ENCODE measurements at places on chromosomes 5 and 9.

DNA sequence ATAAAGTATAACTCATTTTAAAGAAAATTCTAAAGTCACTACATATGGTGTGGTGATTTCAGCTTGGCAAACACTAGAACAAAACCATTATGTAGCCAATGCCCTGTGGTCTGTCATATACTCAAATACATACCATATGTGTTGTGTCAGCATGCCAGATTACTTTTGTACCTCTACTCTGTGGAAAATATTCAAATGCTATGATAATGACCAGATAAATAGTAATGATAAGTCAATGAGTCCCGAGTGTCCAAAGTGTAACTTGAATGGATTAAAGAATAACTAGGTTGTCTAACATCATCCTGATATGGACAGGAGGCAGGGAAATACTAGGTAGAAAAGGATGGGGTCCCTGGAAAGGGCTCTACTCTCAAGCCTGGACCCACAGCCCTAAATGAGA is 58.0 kb upstream of the IL6ST start:
- DNase-seq: no peak

- DNase-seq: no peak
Measured at GRCh38 chr9:5873439-5873838, 17.2 kb upstream of the MLANA start.

GRCh38 chr5:122902263-122902662 is 56.9 kb downstream of the SNX24 start:
- no peak for DNase-seq

- peak; percentile 78 for DNase-seq
Measured at GRCh38 chr5:79020861-79021561, 35.9 kb upstream of the ARSB start.

GRCh38 chr5:153610009-153610408 is 119.5 kb downstream of the GRIA1 start:
- DNase-seq: no peak

DNA sequence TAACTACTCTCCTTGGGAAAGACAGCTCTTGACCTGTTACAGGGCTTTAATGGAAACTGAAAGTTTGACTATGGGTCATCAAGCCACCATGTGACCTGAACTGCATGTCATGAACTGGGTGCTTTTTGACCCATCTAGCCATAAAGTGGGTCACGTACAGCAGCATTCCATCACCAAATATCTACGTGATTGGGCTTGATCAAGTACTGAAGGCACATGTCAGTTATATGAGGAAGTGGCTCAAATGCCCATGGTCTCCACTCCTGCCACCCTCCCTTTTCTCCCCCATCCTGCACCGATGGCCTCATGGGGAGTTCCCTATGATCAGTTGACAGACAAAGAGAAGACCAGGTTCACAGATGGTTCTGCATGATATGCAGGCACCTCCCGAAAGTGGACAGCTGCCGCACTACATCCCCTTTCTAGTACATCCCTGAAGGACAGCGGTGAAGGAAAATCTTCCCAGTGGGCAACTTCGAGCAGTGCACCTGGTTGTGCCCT is 7.3 kb upstream of the FCN1 start:
- DNase-seq: no peak

DNA sequence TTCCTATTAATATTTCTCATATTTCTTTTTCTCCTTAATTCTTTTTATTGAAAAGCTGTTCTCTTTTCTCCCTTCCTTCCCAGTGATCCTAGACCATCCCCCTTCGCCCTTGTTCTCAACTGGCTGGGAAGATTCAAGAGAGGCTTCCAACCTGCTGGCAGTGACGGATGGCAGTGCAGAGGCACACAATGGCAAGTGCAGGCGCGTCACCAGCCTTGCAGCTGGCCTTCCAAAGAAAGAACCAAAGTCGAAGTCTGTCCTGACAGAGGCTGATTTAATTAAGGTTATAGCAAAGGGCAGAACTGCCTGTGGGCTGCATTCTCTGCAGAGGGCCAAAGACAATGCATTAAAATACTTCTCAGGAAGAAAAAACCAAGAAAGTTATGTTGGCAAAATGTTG is 7.4 kb downstream of the CEMIP2 start:
- peak; percentile 64 for DNase-seq

DNA sequence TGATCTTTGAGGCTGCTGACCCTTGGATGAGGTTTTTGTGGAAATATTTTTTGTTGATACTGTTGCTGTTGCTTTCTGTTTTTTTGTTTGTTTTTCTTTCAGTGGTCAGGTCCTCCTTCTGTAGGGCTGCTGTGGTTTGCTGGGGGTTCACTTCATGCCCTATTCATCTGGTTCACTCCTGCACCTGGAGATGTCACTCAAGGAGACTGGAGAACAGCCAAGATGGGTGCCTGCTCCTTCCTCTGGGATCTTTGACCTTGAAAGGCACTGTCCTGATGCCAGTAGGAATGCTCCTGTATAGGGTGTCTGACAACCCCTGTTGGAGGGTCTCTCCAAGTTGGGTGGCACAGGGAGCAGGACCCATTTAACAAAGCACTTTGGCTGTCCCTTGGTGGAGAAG is 67.0 kb upstream of the ACTBL2 start:
- no peak for DNase-seq

GRCh38 chr9:132571806-132572600 is 10.4 kb upstream of the BARHL1 start:
- DNase-seq: no peak

- peak; percentile 90 for DNase-seq
Measured at GRCh38 chr5:123000731-123001130, 35.8 kb downstream of the PPIC start.

DNA sequence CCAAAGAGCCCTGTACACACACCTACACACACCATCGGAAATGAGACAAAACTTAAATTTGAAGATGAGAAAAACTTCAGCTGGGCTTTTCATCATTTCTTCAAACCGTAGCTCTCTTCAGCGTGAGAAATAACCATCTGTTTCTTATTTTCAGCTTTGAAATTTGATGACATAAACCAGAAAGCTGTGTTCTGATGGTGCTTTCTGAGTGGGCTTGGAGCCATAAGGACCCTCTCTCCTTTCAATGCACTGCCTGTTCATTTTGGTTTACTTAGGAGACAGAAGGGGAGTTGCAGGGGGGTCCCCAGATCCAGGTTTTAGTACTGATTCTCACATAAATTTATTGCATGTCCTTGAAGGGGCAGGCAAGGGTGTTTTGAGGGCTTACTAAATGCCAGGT is 9.5 kb downstream of the FBXO10 start:
- DNase-seq: peak; percentile 65

GRCh38 chr5:52177193-52177592 is 610.5 kb upstream of the ITGA1 start:
- no peak for DNase-seq

GRCh38 chr5:100424787-100425186 is 110.4 kb upstream of the FAM174A start:
- no peak for DNase-seq

DNA sequence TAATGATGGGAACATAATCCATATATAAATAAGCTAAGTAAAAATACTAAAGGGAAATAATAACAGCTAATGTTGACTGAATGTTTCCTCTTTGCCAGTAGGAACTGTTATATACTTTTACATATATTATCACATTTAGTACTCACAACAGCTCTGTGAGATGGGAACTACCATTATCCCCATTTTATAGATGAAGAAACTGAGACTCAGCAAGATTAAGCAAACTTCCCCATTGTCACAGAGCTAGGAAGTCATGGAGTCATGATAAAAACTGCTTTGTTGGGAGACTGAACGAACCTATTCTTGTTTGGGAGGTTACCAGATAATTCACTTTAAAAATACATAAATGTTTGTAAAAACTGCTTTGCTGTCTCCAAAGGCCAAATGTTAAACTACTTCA is 23.4 kb downstream of the WNT8A start:
- DNase-seq: no peak

DNA sequence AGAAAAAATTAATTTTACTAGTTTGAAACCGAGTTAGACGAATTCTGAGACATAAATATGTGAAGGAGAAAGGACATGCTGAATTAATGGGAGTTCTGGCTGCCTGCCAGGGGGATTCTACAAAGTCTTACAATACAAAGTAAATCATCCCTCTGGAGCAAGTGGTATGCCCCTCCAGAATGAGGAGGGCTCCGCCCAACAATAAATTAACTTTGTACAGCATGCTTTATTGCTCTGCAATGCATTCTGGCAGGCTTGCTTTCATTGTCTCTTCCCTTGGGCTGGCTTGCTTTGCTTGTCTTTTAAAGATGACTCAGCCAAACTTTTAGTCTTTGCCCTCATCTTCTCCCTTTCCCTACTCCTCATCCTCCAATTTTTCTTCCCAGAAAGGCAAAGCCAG is 11.7 kb upstream of the PCDHB1 start:
- DNase-seq: peak; percentile 64

DNA sequence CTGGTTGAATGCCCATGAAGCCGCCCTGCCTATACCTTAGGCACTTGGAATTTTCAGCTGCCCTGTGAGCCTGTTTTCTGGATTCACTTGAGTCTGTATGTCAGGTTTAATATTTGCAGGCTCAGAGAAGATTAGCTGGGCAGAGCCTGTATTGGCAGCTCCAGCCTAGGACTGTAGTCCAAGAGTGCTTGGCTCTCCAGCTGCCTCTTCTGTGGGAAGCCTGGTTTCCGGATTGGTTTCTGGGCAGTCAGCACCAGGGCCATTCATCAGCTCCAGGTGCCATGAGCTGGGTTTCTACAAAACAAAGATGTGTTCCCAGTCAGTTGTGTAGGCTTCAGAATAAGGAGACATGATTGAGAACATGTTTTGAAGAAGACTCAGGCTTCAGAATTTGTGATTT is 90.1 kb downstream of the ARHGAP26 start:
- DNase-seq: no peak

- no peak for DNase-seq
Measured at GRCh38 chr5:54159153-54159892, 151.1 kb downstream of the ARL15 start.

DNA sequence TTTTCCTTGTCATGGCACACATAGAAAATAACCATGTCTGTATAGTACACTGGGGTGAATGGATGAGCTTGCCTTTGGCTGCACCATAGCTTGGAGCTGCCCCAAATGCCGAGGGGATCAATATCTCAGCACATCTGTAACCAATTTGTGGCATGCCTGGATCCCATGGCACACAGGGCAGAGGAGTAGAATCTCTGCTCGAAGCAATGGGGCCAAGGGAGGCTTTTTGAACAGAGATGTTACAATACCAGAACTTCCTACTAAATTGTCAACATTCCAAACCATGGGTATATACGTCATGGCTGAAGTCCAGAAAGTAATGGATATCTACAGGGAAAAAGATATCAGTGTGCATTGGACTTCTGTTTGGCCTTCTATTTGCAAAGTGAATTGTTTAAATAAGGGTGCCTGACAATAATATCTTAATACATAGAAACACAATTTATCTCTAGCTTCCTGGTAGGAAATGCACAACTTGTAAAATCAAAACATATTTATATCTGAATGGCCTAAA is 39.0 kb downstream of the ESM1 start:
- DNase-seq: no peak

DNA sequence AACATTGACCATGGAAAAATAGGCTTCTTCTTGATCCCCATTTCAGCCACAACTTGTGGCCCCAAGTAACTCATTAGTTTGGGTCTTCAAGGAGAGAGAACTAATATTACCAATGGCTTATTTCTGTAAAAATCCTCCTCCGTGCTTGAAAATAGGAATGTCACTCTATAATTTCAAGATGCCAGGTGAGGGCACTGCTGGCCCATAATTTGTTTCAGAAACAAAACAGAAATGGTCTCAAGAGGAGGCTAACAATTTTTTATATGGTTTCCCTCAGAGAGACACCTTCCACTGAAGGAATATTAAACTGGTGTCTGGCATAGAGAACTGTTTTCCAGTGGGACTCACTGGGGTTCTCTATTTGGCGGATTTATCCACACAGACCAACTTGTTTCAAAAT is 437.0 kb upstream of the TRPC7 start:
- peak; percentile 52 for DNase-seq

DNA sequence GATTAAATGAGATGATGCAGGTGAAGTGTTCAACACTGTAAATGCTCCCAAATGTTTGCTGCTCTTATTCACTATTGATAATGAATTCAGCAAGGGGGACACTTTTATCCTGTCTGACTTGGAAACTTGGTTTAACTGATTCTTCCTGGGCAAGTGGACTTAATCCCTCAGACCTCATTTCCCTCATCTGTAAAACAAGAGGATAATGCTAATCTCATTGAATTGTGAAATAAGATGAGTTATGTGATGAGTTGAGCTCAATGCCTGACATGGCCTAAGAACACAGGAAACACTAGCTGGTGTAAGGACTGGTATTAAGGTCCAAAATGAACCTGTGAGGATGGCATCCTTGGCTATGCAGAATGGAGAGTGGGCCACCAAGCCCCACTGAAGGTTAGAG is 23.3 kb downstream of the TNFSF15 start:
- DNase-seq: no peak

- DNase-seq: no peak
Measured at GRCh38 chr5:10393491-10393890, 40.0 kb downstream of the MARCHF6 start.

DNA sequence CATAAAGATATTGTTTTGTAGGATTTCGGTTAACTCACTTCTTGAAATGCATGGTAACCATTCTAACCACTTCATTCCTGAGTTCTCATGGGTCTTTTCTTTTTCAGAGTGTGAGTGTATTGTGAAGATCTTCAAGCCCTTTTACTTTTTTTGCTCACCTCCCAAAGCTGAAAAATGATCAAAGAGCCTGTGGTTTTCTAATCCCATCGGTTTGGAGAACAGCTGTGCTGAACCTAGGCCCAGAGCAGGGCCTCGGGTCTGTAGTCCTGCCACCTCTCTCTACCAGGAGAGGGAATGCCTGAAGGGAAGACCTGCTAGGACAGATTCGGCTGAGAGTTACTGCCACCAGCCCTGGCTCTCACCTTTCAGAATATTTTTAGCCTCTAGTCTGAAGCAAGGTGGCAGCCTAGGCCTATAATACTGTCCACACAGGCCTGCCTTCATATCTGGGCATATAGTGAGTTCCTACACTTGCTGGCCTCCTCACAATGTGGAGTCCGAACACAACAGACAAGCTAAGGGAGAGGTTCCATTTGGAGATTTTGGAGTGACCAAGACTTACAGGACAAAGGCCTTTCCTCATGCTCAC is 13.8 kb downstream of the RGMB start:
- no peak for DNase-seq

GRCh38 chr9:74610523-74611061 is 113.5 kb downstream of the RORB start:
- no peak for DNase-seq

DNA sequence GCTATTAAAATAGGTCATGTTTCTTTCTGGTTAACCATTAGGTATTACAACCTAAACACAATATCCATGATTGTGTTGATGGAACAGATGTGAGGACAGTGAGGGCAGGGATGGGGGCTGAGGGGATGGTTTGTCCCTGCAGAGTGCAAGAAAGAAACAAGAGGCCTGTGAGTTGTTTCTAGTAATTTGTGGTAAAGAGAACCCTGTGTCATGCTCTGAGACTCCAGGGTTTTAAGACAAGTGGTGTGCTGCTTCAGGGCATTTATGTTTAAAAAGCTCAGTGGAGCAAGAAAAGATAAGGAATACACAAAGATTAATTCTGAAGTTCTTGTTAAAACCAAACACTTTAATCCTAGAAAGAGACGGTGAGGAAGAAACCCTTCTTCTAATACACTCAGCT is 656.5 kb downstream of the TLE1 start:
- peak; percentile 35 for DNase-seq

- no peak for DNase-seq
Measured at GRCh38 chr5:129904667-129905472, 605 bp downstream of the CHSY3 start.

- no peak for DNase-seq
Measured at GRCh38 chr5:1672396-1672795, 127.2 kb downstream of the MRPL36 start.

GRCh38 chr5:123805300-123805699 is 293.3 kb downstream of the CSNK1G3 start:
- peak; percentile 56 for DNase-seq
